Thymus (tissue), 14 donors: ENCODE measurements at places on chromosomes 6 and 20. TPM values are rescaled to one million over a fixed set of nuclear protein-coding genes. Genes with fewer than 3 reads are reported as not detected.

DNA sequence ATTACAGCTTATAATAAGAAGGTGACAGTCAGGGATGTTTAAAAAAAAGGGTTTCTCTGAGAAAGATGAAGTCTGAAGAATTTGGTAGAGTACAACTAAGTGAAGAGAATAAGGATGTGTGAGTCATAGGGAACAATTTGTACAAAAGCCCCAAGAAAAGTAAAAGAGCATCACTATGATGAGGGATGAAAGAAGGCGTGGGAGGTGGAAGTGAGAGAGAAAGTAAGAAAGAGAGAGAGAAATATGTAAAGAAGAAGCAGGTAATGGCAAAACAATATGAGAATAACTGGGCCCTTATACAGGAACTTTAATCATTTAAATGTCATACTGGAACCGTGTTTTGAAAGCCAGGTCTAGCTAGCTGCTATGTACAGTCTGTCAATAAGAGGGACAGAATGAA lies 179.4 kb downstream of the ASCC3 start:
- no peak for DNase-seq
- no peak overlapping the region for H3K27ac ChIP-seq
- H3K4me3 ChIP-seq = no peak overlapping the region
- no peaks in the 10 kb centered on the region for H3K36me3 ChIP-seq
- no peaks in the 10 kb centered on the region for H3K4me1 ChIP-seq
- H3K27me3 ChIP-seq = no peaks in the 10 kb centered on the region

Gene GRIK2
- 0.18 TPM for polyA plus RNA-seq

DNA sequence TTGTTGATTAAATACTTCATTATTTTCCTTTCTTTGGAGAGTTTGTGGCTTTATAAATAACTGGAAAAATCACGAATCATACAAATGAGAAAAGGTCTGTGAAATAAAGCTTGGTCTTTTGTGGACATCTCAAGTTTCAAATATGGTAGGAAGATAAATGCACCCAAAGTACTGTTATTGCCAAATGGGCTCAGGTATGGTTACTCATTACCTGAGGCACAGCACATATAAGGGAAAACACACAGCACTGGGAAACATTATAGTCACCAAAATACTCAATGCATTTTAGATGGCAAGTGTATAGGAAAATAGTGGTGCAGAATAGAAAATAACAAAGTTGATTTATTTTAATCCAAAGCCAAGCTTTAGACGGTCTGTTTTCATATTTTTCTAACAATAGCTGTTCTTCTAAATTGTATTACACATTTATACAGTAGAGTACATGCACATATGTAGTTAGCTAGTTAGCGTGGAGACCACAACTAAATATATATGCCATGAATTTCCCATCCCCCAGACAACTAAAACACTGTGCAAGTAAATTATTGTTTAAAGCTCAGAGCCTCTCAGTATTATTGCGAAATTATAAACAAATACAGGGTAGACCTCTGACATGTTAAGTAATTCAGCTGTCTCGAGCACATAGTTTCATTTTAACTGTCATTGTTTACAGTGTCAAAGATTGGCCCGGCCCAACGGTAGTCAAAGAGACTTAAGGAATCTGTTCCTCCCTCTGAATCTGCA lies 336.0 kb downstream of the SYNE1 start:
- peak overlapping the region; percentile 83 for H3K27ac ChIP-seq
- H3K36me3 ChIP-seq = peaks cover 4% of the 10 kb centered on the region
- peaks cover 6% of the 10 kb centered on the region for H3K4me1 ChIP-seq

DNA sequence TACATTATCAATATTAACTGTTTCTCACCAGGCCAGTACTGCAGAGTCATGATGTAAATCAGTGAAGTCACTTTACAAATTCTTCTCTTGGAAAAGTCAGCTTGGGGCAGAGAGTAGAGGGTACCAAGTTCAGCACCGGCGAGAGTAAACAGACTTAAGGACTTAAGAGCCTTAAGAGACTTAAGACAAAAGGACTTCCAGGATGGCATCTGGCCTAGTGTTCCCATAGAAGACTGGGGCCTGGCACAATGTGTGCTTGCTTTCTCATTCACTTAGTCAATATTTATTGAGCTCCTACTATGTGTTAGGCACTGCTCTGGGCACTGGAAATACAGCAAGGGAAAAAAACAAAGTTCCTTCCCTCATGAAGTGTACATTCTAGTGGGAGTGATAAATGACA lies 1.4 kb upstream of the SNPH start:
- peaks cover 40% of the 10 kb centered on the region for H3K27me3 ChIP-seq
- H3K4me3 ChIP-seq = no peak overlapping the region

GRCh38 chr6:33426590-33427511 lies 7.0 kb downstream of the SYNGAP1 start:
- peaks cover 42% of the 10 kb centered on the region for H3K4me1 ChIP-seq
- H3K4me3 ChIP-seq = peak overlapping the region; percentile 55
- H3K27ac ChIP-seq = peak overlapping the region; percentile 91

Gene CD24
- polyA plus RNA-seq = 71.5 TPM

DNA sequence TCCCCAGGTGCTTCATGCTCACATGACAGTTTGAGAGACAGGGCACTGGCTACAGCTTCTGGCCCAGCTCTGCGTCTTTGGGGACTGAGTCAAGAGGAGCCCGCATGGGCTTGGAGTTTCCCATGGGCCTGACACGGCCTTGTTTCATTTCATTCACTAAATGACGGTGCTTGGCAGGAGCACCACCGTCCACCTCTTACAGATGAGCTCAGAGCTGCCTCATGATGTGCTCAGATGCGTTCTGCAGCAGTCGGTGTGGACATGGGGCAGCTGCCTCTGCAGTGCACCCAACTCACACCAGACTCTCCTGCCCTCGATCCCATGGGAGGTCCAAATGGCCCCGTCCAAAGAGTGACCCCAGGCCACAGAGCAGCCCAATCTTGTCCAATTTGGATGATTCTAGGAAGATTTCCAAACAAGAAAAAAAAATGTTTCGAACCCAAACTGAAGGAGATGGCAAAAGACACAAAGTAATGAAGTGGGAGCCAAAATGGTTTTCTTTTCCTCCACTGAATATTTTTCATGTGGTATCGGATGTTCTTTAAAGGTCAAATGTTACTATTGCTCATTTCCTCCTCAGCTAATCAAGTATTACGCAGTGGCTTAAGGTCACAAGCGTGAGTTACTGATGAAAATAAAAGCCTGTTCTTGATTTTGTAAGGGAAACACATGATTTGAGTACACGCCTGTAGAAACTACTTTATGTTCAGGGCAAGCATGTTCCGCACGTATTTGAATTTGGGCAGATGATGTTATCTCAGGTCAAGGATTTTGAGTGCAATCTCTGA lies 524.2 kb downstream of the CDH26 start:
- H3K36me3 ChIP-seq = no peaks in the 10 kb centered on the region
- peaks cover 5% of the 10 kb centered on the region for H3K27me3 ChIP-seq
- H3K27ac ChIP-seq = no peak overlapping the region
- DNase-seq = no peak
- H3K4me1 ChIP-seq = no peaks in the 10 kb centered on the region

- peaks cover 4% of the 10 kb centered on the region for H3K36me3 ChIP-seq
- no peak overlapping the region for H3K4me3 ChIP-seq
- H3K4me1 ChIP-seq = peaks cover 42% of the 10 kb centered on the region
- H3K27ac ChIP-seq = no peak overlapping the region
These were observed 58.0 kb downstream of the BACH2 start for GRCh38 chr6:90238496-90239266.

DNA sequence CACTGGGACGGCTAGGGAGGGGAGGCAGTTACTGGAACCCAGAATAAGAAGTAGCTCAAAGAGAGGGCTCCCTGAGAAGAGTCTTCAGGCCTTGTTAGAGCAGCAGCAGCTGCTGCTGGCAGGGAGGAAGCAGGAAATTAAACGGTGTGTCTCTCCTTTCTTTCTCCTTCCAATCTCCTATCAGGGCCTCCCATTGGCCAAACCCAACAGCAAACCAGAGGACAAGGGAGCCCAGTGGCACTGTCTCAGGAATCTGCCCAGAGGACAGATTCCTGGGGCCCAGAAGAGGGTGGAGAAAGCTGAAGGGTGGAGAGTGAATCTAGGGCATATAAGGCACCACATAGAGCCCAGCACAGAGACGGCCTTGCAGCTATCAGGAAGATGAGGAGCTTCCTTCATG lies 10.2 kb downstream of the BTN3A1 start:
- H3K4me1 ChIP-seq = peaks cover 3% of the 10 kb centered on the region
- H3K4me3 ChIP-seq = no peak overlapping the region
- H3K36me3 ChIP-seq = peaks cover 22% of the 10 kb centered on the region
- no peak overlapping the region for H3K27ac ChIP-seq
- DNase-seq = no peak

- H3K4me3 ChIP-seq = no peak overlapping the region
- H3K36me3 ChIP-seq = no peaks in the 10 kb centered on the region
- H3K27ac ChIP-seq = no peak overlapping the region
- H3K4me1 ChIP-seq = no peaks in the 10 kb centered on the region
These were observed 167.0 kb upstream of the MYLIP start for GRCh38 chr6:15961635-15962448.

GRCh38 chr6:28656715-28657114 lies 131.0 kb downstream of the GPX5 start:
- peaks cover 30% of the 10 kb centered on the region for H3K27me3 ChIP-seq
- H3K4me1 ChIP-seq = no peaks in the 10 kb centered on the region
- H3K27ac ChIP-seq = no peak overlapping the region

Gene SLPI
- 663 TPM for polyA plus RNA-seq

DNA sequence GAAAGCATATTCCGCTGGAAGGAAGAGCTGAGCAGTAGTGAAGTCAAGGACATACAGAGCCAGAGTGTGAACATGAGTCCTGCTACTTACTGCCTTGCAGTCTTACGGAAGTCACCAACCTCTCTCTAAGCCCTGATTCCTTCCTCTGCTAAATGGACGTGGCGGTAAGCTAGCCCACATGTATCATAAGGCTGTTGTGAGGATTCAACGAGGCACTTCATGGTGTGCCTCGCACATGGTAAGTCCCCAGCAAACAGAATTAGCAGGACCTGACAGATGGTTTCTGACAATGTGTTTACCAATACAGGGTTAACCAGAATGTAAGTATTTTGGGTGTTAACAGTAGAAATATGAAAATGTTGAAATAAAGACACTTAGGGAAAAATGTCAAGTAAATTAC lies 93.2 kb downstream of the IRF4 start:
- DNase-seq = no peak
- H3K27ac ChIP-seq = no peak overlapping the region
- no peaks in the 10 kb centered on the region for H3K4me1 ChIP-seq
- H3K4me3 ChIP-seq = no peak overlapping the region
- H3K27me3 ChIP-seq = no peaks in the 10 kb centered on the region

Gene CCDC170
- 0.21 TPM for polyA plus RNA-seq

- peaks cover 48% of the 10 kb centered on the region for H3K36me3 ChIP-seq
- no peaks in the 10 kb centered on the region for H3K4me1 ChIP-seq
- H3K27me3 ChIP-seq = no peaks in the 10 kb centered on the region
- H3K4me3 ChIP-seq = no peak overlapping the region
These were observed 67.1 kb downstream of the SCAF8 start for GRCh38 chr6:154800338-154800737.
